ENCODE measurements at places on chromosomes 6 and 20.
A peak's percentile ranks its signal among the peaks of the same experiment; 100 is the strongest.

DNA sequence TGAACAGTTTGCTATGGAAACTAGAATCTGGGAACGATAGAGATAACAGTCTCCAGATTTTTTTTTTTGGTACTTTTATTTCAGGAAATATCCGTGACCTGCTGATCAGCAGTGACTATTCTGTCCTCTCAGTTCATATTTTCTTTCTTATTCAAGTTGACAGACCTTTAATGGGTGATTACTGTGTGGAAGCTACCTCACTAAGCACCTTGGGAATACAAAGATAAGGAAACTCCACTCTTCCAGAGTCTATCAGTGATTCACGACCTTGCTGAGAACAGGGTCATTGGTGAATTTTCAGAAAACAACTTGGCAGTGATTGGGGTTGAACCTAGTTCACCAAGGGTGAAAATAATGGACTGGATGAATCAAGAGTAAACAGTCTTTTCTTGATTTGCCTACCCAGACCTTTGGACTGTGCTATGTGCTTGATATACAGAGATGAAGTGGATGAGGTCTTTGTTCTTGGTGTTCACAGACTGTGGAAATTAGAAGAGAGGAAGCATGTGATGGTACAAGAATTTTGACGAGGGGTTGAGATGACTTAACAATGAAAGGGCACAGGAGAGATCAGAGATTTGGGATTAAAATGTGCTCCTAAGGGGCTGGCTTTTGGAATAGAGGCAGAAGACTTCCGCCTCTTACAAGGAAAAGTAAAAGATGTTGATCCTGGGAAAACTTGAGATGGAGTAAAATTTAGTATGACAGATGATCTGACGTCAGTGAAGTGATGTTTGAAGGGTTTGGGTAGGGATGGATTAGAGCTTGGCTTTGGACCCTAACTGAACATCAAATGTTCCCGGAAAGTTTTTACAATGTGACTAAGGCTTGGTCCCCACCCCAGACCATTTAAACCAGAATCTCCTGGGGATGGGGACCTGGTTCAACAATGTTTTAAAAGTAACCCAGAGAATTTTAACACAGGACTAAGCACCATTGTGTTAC is 1.2 kb downstream of the KAT14 start:
- DNase-seq = peak; percentile 66

- DNase-seq = no peak
These were observed 50.4 kb downstream of the RPP40 start for GRCh38 chr6:4953440-4953839.

DNA sequence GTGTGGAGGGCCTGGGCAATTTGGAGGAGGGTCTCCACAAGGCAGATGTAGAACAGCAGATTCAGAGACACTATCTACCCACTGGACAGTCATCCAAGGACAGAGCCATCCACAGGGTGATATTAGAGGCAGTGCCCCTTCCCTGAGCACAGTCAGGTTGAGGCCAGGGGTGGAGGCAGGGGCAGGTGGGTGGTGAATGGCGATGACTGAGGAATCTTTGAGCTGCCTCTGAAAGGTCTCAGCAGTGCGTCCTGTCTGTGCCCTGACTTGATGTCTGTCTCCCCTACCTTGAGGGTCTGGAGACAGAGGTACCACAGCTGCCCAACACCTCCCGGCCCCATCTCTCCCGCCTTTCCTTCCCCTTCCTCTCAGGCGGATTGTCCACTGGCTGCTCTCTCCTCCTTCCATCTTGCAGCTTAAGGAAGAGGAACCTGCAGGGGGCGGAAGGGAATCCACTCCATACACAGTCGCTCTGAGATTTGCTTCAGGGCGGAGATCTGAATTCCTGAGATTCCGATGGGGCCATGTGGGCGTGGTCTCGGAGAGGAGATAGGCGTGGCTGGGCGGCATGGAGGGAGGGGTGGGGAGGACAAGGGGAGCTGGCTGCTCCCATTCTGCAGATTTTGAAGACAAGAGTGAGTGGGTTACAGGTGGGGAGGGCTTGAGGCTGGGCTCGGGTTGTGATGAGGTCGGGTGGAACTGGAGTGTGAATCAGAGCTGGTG is 1.7 kb downstream of the MUCL3 start:
- DNase-seq = peak; percentile 10

DNA sequence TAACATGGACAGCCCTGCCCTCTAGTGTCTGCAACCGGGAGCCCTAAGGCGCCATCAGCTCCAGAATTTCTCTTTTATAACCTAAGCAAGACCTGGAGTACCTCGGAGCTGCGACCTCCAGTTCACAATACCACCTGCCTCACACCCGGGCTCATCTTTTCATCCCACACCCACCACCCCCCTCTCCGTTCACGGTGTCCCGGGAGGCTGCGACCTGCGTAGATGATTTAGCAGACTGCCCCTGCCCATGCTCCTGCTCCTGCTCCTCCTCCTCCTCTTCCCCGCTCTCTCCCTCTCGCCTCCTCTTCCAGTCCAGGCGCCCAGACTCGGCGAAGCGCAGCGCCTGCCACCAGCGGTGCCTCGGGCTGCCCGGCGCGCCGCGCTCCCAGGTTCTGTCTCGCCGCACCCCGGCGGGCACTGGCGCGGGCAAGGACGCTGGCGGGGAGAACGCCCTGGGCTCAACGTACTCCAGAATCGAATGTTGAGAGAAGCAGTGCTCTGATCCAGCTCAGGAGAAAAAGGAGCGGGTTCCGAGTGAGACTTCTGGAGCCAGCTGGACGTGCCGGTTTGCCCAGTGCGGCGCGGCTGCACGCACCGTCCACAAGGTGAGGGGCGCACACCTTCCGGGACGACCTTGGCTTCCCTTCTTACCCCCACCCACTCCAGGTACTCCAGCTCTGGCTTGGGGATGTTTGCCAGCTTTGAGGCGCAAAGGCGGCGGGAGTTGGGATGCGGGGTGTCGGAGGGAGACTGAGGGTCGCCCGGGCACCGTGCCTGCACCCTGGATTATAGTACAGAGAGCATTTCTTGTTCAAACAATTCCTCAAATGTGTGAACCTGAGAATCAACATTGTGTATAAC is at the start of gene HTR1E:
Gene HTR1E (plus strand): TSS at position 310 of the 861 bp plus-strand sequence. CDS start 77,807 bp downstream, outside the sequence.
- DNase-seq = peak; percentile 92

DNA sequence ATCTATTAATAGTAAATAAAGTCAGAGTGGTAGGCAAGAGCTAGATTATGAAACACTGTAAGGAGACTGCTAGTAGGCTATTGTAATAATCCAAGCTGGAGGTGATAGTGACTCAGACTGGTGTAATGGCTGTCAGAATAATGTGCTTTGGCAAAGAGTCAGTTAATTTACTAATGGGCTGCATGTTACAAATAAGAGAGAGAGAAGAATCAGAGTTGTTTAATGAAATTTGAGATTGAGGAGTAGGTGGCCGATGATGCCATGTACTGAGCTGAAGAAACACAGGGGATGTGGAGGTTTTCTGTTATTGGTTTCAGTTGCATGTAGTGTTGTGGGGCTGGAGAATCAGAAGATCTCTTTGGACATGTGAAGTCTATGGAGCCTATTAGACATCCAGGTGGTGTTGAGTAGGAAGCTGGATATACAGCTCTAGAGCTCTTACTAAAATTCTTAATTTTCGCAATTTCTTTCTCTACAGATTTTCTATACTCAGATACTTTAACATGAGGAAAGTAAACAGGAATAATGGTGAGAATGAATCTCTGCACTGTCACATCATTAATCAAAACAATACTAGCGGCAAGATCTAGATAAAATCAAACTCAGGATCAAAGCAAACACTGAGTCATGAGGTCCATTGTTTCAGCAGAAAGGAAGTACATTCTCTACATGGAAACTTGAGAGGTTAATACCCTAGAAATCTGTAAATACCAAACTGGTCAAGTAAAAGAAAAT is 167.7 kb downstream of the SIM1 start:
- no peak for DNase-seq

DNA sequence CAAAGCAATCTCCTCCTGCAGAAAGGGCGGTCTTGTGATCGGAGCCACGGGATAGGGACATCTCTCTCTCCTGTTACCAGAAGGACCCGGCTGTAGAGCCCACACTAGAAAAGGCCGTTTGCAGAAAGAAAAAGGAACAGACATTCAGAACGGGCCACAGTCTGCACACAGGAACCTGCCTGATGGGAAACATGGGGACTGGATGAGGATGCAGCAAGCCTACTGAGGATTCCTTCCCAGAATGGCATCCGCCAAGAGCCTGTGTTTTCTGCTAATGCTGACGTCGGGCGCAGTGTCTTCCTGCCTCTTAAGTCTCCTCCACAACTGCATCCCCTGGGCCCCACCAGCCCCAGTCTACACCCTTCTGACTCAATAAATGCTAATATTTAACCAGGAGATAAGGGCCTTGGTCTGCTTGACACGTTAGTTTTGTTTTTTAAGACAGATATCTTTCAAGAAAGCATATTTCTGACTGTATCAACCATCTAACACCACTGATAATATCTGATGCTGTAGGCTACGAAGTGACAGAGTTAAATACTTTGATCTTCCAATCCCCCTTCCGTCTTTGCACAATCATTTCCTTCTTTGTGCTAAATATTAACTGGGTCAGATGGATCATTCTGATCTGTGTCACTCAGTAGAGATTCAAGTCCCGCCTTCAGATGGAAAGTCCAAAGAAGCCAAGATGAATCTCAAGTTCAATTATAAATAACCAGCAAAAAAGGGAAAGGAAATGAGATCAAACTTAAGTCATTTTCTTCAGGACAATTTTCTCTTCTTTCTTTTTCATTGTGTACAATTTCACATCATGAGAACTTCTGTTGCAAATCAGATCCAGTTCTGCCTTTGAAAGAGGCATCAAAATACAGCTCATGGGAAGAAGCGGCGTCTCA is 20.7 kb downstream of the FAM50B start:
- DNase-seq = no peak

DNA sequence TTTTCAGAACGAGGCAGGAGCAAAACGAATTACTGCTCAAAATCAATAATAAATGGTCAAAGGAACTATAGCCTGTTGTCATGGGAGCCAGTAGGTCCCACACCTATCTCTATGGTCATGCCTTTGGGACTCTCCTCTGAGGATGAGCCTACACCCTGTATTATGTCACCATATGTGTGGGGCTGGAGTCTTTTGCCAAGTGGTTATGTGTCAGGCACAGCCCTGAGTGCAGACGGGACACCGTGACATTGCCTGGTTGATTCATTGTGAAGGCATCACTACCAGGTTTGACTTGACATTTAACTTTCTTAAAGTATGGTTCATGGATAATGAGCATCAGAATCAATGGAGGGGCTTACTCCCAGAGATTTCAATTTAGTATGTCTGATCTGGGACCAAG is 23.6 kb downstream of the BMP6 start:
- DNase-seq = no peak

DNA sequence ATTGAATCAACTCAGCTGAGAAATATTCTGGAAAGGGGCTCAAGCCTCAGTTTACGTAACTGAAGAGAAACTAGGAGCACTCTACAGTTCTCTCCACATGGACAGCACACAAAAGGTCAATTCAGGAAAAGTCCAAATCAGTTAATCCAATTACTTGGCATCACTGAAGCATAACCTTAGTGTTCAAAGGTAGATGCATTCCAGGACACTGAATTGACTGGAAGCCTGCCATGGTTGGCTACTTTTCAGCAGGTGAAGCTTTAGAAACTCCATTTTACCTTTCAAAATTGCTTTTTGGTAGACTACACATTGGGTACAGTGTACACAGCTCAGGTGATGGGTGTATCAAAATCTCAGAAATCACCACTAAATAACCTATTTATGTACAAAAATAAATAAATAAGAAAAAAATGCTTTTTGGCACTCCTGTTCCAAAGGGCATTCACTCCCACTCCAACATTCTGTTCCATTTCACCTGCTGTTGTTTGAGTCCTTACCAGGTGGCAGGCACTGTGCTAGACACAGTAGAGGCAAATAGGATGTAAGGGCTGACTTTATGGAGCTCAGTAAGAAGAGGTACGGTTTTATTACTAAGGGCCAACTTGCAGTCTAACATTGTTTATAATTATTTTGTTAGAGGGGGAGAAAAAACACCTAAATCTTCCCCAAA is 153.4 kb downstream of the FAXC start:
- no peak for DNase-seq

- no peak for DNase-seq
These were observed 796.2 kb upstream of the EPHA7 start for GRCh38 chr6:94215552-94215951.
